Stimulated activated CD8-positive, alpha-beta memory T cell treated with anti-CD3 and anti-CD28 coated beads, Interleukin-7, amount 100 ng/mL, for 48 hours (primary cell): ENCODE measurements at places on chromosomes 16 and 17.

- DNase-seq = no peak
These were observed 25.8 kb downstream of the WSB1 start for GRCh38 chr17:27319541-27320221.

DNA sequence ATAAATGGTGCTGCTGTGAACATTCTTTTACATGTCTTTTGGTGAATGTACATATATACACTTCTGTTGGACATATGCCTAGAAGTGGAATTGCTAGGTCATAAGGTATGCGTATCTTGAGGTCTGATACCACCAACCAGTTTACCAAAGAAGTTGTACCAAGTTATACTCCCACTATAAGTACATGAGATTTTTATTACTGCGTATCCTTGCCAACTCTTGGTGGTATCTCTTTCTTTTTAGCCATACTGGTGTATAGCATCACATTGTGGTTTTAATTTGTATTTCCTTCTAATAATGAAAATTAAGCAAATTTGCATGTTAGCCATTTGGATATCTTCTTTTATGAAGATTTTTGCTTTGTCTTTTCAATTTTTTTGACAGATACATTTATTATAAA is 80.5 kb downstream of the ATF7IP2 start:
- DNase-seq = no peak

GRCh38 chr16:69917311-69917710 is 33.8 kb upstream of the CLEC18A start:
- DNase-seq = no peak

DNA sequence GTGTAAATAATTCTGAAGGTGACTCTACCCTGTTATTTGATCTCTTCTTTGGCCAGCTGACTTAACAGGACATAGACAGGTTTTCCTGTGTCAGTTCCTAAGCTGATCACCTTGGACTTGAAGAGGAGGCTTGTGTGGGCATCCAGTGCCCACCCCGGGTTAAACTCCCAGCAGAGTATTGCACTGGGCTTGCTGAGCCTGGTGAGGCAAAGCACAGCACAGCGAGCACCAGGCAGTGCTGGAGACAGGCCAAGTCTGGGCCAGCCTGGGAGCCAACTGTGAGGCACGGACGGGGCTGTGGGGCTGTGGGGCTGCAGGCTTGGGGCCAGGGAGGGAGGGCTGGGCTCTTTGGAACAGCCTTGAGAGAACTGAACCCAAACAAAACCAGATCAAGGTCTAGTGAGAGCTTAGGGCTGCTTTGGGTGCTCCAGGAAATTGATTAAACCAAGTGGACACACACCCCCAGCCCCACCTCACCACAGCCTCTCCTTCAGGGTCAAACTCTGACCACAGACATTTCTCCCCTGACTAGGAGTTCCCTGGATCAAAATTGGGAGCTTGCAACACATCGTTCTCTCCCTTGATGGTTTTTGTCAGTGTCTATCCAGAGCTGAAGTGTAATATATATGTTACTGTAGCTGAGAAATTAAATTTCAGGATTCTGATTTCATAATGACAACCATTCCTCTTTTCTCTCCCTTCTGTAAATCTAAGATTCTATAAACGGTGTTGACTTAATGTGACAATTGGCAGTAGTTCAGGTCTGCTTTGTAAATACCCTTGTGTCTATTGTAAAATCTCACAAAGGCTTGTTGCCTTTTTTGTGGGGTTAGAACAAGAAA is 5.1 kb downstream of the STH start:
- no peak for DNase-seq

DNA sequence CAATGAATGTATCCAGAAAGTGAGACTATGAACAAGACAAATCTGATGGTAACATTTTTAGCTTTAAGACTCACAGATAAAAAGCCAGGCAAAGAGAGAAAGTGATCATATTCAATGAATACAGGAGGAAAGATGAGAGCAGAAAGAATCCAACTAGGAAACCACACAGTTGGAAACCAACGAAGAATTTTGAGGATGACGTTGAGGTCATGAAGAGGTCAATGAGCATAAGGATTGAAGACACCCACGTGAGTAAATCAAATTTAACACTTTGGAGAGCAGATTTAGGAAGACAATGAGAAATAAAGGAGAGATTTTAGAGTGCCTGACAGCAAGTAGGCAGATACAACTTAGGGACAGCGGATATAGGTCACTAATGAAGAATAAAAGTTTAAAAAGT is 948.1 kb downstream of the KCNJ2 start:
- no peak for DNase-seq

DNA sequence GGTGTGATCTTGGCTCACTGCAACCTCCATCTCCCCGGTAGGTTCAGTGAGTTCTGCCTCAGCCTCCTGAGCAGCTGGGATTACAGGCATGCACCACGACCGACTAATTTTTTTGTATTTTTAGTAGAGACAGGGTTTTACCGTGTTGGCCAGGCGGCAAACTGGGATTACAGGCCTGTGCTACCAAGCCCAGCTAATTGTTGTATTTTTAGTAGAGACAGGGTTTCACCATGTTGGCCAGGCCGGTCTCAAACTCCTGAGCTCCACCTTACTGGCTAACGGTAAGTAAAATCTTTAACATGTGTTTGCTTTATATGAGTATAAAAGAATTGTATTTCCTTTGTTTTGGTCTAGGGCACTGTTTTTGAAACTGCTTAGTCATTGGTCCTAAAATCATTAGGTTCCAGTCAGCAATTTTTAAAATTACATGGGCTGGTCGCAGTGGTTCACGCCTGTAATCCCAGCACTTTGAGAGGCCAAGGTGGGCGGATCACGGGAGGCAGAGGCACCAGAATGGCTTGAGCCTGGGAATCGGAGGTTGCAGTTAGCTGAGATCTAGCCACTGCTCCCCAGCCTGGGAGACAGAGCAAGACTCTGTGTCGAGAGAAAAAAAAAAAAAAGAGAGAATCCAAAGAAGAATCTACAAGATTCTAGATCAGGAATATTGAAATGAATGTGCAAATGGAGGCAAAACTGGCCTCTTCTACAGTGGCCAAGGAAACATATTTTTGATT is 3.6 kb downstream of the FLYWCH1 start:
- no peak for DNase-seq

DNA sequence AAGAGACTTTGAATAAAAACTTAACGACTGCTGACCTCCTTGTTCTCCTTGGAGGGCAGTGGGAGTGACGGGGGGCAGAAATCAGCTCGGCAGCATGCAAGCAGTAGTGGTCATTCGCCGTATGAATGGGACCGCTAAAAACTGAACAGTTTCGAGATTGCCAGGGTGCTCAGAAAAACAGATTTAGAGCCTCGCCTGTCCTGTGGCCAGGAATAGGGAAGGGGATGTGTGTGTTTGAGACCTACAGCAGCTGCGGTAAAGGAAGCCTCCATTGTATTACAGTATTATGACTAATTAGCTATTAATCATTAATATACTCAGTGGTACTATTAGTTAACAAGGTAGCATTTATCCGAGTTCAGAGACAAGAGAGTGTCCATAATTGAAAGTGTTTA is 670 bp upstream of the ZNF652 start:
- DNase-seq = no peak

- no peak for DNase-seq
These were observed 32.7 kb upstream of the AXIN2 start for GRCh38 chr17:65593855-65594845.
